ENCODE measurements at places on chromosomes 1 and 21.

GRCh38 chr1:242212401-242212800 is 213.5 kb upstream of the MAP1LC3C start:
- DNase-seq: no peak

- DNase-seq: no peak
These were observed 22.6 kb upstream of the RAB3GAP2 start for GRCh38 chr1:220294846-220295301.

GRCh38 chr21:39647476-39647875 is 34.7 kb downstream of the B3GALT5 start:
- DNase-seq: no peak

GRCh38 chr1:25875856-25876692 is 566 bp upstream of the PAQR7 start:
- DNase-seq: peak; percentile 12

DNA sequence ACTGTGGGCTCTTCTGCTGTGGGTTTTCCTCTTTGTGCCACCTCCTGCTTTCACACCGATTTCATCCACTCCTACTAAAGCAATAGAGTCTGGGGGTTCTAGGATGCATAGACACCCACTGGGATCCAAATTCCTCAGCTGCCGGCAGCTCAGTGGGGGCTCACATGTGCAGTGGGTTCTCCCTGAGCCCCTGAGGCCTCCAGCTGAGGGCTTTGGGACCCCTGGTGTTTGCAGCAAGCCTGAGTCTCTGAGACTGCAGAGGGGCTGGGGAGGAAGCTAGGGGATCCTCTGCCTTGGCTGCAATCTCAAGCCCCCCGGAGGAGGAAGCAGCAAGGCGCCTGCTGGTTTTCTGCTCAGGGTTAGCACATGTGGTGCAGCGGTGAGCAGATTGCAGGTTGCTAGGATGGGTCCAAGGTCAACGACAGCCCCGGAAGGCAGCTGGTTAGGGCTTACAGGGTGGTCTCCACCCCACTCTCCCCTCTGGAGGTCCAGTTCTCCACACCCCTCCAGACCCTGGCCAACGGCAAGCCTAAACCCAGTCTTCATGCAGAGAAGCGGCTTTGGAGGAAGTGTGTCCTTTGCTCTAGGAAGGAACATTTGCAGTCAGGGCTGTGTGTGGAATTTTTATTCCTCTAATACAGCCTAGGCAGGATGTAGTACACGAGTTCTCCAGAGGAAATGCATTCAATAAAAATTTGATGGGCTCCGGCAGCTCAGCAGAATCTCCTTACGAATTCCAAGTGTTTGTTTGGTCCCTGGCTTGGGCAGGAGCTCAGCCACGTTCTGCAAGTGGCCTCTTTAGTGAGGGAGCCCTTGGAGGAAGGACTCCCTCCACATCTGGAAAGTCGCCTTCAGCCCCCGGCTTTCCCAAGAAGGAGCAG is 269.1 kb upstream of the VAMP3 start:
- no peak for DNase-seq

DNA sequence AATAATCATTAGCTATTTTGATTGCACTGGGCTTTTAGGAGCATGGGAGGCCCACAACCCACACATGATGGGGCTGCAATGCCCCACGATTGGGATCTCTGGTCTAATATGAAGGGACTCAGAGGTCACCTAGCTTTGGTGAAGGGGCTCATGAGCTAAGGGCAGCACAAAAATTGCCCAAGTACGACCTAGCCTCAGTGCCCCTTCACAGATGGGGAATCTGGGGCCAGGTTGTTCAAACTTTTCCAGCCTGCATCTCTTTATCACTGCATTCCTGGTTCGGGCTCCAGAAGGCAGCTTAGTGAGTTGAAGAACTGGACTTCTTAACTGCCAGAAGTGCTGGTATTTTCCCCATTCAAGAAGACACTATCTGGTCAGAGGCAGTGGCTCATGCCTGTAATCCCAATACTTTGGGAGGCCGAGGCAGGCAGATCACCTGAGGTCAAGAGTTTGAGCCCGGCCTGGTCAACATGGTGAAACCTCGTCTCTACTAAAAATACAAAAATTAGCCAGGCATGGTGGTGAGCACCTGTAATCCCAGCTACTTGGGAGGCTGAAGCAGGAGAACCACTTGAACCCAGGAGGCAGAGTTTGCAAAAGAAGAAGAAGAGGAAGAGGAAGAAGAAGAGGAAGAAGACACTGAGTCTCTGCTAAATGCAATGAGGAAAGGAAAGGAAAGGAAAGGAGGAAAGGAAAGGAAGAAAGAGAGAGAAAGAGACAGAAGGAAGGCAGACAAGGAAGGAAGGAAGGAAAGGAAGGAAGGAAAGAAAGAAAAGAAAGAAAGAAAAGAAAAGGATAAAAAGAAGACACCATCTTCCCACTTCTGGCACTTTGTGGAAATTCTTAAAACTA is 258.5 kb upstream of the IRF2BP2 start:
- no peak for DNase-seq

- no peak for DNase-seq
These were observed 71.3 kb upstream of the PRDX6 start for GRCh38 chr1:173405834-173406233.

DNA sequence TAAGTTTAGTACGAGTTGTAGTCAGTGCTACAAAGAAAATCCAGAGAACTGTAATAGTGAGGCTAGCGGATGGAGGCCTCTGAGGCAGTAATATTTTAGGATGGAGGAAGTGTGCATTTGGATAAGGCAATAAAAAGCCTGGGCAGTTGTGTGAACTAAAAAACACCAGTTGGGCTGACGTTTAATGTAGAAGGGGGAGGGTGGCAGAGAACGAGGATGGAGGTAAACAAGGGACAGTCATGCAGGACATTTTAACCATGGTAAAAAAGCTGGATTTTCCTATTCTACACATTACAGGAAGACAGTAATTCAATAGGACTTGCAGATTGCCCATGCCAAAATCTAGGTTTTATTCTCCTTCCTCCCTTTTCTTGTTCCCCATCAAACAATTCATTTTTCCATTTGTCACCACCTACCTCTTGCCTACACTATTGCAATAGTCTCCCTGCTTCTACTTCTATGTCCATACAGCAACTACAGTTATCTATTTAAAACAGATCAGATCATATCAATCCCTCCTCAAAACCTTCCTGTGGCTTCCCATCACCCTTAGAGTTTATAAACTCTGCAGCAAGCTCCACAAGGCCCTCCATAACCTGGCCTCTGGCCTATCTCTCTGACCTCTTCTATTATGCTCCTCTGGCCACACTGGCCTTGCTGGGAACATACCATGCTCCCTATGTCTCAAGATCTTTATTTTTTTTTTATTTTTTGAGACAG is 27.7 kb downstream of the ERO1B start:
- DNase-seq: no peak

DNA sequence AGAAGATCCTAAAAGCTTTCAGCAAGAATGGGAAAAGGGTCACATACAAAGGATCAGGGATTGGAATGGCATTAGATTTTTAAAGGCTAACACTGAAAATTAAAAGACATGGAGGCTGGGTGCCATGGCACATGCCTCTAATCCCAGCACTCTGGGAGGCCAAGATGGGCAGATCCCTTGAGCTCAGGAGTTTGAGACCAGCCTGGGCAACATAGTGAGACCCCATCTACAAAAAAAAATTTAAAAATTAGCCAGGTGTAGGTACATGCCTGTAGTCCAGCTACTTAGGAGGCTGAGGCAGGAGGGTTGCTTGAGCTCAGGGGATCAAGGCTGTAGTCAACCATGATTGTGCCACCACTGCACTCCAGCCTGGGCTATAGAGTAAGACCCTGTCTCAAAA is 12.4 kb downstream of the LURAP1 start:
- DNase-seq: no peak

DNA sequence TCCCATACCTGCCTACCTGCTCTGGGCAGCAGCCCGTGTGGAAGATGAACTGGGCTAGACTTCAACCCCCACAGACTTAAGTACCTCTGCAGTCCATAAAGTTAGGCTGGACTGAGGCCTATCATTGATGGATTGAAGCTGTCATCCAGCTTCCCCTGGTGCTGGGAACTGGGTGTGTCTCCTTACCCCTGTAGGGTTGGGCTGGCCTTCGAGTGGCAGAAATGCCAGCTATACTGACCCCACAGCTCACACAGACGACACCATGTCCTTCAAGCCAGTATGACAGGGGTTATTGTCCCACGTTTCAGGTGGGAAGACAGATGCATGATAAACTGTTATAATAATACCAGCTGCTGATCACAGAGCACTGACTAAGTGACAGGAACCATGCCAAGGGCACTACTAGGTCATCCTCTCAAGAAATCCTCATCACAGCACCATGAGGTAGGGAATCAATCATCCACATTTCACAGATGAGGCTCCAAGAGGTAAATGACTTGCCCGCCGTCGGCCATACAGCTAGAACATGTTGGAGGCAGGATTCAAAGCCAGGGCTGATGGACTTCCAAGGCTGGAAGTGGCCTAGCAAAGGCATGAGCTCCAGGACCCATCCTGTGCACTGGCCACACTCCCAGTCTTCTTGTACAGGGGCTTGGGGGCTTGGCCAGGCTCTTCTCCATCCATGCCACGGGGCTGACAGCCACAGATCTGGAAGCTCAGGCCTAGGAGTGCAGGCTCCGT is at the start of gene BEST4:
Gene BEST4, minus strand, starts transcription at position 51 of the 741 bp plus-strand sequence. CDS start 465 bp downstream, outside the sequence.
- no peak for DNase-seq

- DNase-seq: peak; percentile 69
These were observed 683 bp upstream of the EFNA4 start for GRCh38 chr1:155062702-155063411.

- DNase-seq: peak; percentile 89
These were observed 15.3 kb downstream of the CD2 start for GRCh38 chr1:116769561-116769977.

GRCh38 chr1:174008979-174009378 is 13.2 kb downstream of the RC3H1 start:
- no peak for DNase-seq

- DNase-seq: no peak
These were observed 35.7 kb downstream of the FNBP1L start for GRCh38 chr1:93483606-93484005.

DNA sequence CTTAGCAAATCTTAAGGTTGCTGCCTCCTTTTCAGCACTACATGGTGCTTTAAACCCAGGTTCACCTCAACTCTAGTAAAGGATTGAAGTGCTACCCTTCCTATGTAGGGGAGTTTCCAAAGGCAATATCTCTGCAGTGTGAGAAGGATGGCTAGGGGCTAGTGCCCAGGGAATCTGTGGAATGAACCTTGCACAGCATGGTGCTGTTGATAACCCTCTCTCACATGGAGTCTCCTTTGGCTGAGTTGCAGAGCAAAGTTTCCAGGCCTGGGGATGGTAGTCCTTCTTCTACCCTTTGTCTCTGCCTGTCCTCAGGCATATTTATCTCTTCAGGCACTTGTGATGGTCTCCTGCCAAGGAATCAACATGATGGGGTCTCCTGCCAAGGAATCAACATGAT is 59.4 kb downstream of the AXDND1 start:
- DNase-seq: no peak

DNA sequence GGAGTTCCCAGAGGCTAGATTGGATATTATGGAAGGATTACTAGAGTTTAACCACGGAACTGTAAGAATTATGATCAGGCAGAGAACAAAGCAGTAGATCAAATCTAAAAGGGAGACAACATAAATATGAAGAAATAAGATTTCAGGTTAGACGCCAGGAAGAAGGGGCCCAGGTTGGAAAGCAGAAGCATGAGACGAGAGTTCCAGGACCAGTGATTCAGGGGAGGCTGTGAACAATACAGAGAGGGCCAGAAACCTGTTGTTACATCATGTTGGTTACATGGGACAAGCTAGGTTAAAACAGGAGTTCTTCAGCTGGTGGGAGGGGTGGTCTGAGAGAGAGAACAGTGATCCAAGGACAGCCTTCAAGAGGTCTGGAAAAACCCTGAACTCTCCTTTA is 128.4 kb upstream of the MROH9 start:
- no peak for DNase-seq

- no peak for DNase-seq
These were observed 172.4 kb downstream of the CACNA1E start for GRCh38 chr1:181655756-181656155.

DNA sequence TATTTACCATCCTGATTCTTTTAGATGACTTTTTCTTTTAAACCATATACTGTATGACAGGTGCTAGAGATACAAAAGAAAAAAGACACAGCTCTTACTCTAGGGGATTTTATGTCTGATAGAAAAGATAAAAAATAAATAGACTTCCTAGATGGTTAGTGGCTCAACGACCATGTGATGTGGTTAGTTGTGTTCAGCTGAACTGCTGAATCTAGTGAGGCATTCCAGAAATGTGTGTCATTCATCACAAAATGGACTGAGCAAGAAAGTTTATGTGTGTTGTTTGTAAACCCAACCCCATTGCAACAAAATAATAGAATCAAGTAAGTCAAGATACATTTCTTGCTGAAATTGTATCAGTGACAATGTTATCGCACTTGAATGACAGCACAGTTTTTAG is 205.8 kb upstream of the LYPLAL1 start:
- no peak for DNase-seq

Measured in CD8-positive, alpha-beta T cell (primary cell).